ENCODE measurements at places on chromosomes 3 and 15. TPM values are rescaled to one million over a fixed set of nuclear protein-coding genes. Genes with fewer than 3 reads are reported as not detected.

- no peak for DNase-seq
Measured at GRCh38 chr15:50791486-50791885, 26.0 kb upstream of the SPPL2A start.

DNA sequence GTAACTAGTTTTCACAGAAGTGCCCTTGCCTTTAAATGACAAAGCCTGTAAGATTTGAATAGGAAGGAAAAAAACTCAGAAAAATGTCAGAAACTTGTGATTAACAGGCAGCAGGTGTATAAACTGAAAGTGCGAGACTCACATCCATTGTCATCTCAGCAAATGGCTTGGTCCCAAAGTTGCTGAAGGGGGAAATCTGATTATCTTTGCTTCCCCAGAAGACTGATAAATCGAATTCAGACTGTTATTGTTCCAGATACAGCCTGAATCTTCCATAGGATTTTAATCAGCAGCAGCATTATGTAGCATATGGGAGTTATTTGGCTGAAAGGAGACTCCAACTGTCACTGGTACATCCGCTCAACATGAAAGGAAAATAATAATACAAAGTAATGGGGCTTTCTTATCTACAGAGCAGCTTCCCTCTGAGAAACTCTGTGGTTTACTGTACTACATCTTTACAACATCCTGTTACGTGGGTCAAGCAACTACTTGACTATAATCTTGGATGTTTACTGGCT is 550.4 kb upstream of the CCDC54 start:
- no peak for DNase-seq

DNA sequence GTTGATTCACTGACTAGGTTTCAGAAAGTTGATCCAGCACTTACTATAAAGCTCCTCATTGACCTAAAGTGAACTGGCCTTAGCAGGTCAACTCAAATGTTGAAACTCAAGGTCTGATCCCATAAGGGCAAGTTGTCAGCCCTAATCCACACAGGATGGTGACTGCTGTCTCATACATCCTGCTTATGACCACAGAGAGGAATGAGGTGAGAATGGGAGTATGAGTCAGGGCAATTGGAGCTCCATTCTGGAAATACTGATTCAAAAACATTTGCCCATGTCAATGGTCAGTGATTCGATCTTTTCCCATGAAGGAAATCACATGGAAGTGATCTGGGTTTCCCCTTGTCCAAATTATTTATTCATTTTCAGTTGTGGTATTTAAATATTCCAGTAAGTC is 78.7 kb downstream of the ZNF385D start:
- peak; percentile 97 for DNase-seq

The CCDC33 gene
- total RNA-seq, result 2.5 TPM

DNA sequence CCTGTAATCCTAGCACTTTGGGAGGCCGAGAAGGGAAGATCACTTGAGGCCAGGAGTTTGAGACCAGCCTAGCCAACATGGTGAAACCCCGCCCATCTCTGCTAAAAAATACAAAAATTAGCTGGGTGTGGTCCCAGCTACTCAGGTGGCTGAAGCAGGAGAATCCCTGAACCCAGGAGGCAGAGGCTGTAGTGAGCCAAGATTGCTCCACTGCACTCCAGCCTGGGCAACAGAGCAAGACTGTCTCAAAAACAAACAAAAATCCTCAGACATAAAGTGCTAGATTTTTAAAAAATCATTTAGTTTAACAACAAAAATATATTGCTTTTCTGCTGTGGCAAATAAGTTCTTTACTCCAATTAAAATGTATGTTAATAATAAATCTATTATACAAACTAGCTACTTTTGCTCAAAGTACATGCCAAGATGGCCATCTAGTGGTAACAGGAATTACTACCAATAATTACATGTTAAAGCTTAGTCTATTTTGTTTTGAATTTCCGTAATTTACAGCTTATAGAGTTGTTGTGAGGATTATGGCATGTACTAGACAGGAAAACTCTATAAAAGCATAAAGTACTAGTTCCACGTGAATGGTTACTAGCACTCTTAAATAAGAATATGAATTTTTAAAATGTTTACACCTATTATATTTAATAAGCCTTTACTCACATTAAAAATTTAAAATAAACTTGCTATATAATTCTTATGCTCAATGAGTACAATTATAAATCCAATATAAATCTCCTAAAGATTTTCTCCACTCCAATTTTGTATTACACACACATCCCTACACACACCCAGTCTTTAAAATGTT is 39.0 kb downstream of the GABPB1 start:
- no peak for DNase-seq

GRCh38 chr3:48064292-48064829 is 48.1 kb upstream of the MAP4 start:
- peak; percentile 64 for DNase-seq

- no peak for DNase-seq
Measured at GRCh38 chr3:120425572-120426250, 25.1 kb downstream of the FSTL1 start.

The CP gene
- not detected for total RNA-seq

The AMT gene
- 2.5 TPM for total RNA-seq

- no peak for DNase-seq
Measured at GRCh38 chr3:53577506-53577905, 83.1 kb downstream of the CACNA1D start.

The RNF7 gene
- 115 TPM for total RNA-seq

The CIB2 gene
- total RNA-seq, result 10.1 TPM

DNA sequence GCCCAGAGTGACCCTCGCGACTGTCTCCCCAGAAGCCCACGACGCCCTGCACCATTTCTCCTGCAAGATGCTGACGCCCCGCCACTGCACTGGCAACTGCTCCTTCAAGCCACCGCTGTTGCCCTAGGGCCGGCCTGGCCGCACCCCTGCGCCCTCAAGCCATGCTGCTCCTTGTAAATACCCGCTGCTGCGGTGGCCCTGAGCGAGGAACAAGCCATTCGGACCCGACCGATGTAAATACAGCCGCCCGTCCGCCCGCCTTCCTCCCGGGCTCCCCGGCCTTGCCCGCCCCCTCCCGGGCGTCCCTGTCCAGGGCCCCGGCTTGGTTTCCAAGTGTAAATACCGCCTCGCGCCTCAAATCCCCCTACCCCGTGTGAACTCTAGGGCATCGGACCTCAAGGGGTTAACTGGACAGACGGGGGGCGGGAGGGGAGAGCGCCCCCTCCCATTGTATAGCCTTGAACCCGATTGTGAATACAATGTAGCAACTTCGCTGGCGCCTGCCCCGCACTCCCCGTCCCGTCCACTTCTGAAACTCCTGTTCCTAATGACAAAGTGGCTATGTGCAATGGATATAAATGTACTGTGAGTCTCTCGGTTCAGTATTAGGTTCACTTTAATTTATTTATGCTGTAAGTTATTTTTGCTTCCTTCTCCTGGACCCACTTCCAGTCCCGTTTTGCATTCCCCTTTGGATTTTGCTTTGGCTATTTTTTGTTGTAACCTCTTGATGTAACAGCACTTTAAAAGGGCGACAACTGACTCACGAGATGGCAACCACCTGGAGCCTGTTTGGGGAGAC is 5.9 kb downstream of the RNU6-1 start:
- DNase-seq, result no peak

GRCh38 chr3:175948041-175948440 is 1088.9 kb downstream of the NAALADL2 start:
- DNase-seq, result no peak

DNA sequence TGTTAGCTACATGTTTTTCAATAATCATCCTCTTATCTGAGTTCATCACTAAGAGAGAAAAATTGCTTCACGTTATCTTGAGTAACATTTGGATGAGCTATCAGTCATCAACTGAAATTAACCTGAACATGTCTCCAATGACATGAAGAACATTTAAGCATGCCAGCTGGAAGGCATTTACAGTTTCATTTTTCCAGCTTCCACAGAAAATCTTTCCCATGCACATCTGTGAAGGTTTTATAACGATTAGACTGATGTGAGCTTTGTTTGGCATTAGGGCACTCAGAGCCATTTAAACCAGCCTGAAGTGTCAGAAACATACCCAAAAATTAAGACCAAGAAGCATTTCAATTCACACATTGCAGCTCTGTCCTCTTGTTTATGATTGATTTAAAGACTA is 235.8 kb upstream of the ARHGEF26 start:
- no peak for DNase-seq

- DNase-seq, result no peak
Measured at GRCh38 chr3:44950275-44950734, 25.7 kb downstream of the ZDHHC3 start.

The PPP1R14D gene
- not detected for total RNA-seq

- DNase-seq, result no peak
Measured at GRCh38 chr15:74844319-74845207, 1.6 kb upstream of the ULK3 start.

The EFCC1 gene
- not detected for total RNA-seq

- no peak for DNase-seq
Measured at GRCh38 chr3:68436619-68437401, 495.5 kb downstream of the TAFA4 start.

The ZNF80 gene
- total RNA-seq, result not detected
